Renal cortex interstitium (tissue), 15 donors: ENCODE measurements at places on chromosomes 6 and 20.

DNA sequence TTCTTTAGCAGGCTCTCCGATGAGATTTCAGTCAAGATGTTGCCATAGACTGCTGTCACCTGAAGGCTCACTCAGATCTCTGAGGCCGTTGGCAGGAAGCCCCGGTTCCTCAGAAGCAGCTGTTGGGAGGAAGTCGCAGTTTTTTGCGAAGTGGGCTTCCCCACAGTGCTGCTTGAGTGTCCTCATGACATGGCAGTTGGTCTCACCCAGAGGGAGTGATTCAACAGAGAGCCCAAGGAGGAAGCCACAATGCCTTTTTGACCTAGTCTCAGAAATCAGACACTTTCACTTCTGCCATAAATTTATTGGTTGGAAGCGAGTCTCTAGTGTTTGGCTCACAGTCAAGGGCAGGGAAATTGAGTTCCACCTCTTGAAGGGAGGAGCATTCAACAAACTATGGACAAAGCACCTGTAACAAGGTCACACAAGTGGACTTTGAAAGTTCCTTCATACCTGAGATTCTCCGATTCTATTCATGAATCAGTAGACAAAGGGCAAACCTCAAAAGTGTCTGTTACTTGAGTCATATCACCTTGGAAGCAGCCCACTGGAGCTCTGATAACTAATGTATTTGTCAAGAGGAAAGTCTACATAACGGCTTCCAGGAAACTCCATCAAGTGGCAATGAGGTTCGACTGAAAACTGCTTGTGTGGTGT is 208.3 kb downstream of the TASP1 start:
- no peak for DNase-seq

DNA sequence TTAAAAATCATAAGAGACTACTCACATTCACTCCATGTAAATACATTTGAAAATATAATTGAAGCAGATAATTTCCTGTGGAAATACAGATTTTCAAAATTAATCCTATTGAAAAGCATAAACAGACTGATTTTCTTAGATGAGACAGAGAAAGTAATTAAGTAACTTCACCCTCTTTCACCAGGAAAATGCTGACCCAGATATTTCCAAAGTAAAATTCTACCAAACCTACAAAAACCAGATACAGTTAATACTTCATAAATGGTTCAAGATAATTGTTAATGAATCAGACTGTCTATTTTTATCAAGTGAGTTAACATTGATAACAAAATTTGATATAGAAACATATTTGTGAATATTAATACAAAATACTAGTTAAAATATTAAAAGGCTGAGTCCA is 233.5 kb upstream of the KHDRBS2 start:
- no peak for DNase-seq

GRCh38 chr6:29702519-29703103 is 20.6 kb upstream of the HLA-F start:
- DNase-seq, result no peak

DNA sequence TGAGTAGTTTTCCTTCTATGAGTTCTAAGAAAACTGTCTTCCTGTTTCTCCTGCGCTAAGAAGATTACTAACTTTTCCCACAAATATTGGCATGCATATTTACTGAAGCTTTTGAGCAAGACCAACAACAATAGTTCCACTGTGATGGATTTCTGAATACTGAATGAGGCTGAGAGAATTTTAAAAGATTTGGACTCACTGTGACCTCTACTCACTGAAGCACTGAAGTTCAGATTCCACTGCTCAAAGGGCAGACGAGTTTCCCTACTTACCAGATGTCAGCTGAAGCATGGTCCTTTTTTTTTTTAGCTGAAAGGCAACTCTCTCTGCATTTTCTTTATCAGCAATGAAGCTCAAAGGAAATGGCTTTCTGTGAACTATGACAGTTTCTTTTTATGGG is 718.5 kb downstream of the RFPL4B start:
- DNase-seq, result no peak

GRCh38 chr6:40383348-40384115 is 203.6 kb downstream of the LRFN2 start:
- DNase-seq, result no peak

DNA sequence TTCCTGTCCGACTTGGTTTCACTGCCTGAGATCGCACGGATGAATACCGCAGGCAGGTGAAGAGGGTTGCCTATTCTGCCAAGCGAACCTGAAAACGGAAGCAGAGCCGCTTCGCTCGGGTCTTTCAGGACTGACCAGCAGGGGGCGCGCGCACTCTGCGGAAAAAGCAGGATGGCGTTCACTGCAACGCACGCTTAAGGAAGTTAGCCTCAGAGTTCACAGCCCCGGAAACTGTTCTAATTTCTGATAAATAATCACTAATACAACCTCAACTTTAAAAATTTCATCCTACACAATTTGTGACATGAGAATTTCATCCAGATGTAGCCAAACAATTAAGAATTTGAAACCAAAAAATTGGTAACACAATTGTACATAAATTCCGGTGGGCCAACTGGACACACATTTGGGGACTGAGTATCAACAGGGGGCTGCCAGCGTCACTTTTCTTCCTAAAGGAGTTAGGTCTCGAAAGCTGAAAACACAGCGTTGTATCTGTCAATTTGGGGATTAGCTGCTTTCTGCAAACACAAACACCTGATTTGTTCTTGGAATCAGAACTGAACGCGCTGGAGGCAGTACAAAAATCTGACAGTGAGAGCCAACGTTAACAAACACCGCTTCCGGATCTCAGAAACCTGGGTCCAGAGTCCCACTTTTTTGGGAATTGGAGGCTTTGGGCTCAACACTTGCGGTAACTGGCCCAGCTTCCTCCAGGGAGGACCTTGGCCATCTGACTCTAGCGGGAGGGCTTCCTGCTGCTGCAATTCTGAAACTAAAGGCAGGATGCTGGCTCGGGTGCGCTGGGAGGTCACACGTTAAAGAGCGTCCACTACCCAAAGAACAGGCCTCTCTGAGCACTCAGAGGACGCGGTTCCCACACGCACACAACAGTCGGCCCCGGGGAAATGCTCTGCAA is 8.8 kb downstream of the PXDC1 start:
- DNase-seq, result no peak

DNA sequence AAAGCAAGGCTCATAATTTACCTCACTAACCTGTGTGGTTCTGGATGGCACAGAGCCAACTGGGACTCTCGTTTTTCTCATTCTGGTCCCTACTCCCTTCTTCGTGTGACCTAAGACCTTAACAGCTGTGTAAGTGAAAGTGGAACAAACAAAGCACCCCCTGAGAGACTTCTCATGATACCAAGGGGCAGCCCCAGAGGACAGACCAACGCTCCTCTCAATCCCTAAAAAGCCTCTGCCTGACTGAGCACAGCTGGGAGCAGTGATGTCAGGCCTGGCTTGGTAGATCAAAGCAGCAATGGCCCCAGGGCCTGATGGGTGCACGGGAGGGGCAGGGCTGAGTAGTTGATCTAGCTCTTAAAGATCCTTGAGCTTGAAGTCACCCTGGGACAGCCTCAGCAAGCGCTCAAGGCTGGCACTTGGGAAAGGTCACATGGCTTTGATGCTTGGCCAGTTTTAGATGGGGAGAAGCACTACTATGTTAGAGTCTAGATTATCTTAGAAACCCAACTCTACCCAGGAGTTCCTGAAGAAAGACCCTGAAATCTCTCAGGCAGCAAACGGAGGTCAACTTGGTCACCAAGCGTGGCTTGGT is 16.2 kb upstream of the TGM2 start:
- no peak for DNase-seq

GRCh38 chr6:51842061-51842803 is 245.2 kb downstream of the PKHD1 start:
- DNase-seq, result no peak

- DNase-seq, result no peak
Observed at GRCh38 chr6:100381111-100381510, 83.6 kb downstream of the SIM1 start.

DNA sequence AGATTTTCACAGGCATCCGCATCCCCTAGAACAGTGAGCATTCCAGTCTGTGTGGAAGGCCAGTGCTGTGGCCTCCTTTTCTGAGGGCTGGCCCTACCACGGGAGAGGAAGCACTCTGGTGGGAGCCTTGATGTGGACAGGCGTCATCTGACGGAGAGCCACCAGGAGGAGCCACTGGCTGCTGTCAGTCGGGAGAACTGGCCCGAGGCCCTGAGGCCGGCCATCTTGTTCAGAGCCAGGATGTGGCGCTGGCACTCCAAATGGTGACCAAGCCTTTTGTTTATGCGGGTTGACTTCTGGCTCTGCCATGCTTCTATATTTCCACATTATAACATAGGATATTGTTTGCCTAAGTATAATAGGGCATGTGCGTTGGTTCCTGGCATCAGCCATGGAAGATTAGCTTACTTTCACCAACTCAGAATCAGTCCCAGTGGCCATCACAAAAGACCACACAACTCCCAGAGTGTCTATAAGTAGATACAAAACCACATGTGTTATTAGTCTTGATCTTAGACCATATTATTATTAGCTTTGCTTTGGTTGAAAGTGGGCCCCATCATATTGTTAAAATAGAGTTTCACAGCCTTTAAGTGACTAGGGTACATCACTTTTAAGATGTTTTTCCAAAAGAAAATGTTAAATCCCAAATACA is 273.9 kb upstream of the TAB2 start:
- DNase-seq, result no peak

- DNase-seq, result no peak
Observed at GRCh38 chr20:52539891-52540290, 348.3 kb upstream of the ZFP64 start.

DNA sequence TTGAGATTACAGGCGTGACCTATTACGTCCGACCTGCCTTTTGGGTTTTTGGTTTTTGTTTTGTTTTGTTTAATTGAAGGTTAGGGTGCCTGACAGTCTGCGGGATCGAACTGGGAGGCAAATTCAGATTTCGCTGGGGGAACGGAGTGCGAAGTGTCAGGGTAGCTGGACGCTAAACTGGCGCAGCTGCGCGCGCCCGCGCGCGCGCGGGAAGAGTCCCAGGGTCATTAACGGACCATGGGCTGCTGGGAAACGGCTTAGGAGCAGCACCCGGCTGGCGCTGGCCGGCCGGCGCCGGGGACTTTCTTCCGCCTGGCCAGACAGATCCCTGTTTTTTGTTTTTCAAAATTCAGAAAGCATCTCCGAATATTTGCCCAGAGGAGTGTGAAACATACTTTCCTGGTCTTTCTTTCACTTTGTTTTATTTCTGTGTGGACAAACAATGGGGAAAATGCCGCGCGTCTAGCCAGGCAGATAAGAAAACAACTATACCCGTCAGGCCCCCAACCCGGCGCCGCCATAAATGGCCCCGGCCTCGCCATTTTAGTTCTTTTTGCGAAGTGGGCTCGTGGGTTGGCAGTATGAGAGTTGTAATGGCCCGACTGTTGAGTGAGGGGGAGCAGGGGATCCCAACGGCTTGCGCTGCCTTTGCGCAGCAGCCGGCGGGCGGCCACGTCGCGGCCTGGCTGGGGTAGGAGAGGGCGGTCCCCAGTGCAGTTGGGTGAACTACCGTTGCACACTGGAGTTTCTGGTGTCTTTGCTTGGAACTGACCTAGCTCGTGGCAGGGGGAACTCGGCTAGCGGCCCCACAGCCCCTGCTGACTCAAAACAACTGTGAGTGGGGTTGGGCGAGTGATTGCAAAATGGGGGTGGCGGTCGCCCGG is 7.1 kb downstream of the HSPA1B start:
- peak; percentile 87 for DNase-seq

GRCh38 chr6:32852844-32853540 is 512 bp downstream of the TAP1 start:
- DNase-seq, result no peak

DNA sequence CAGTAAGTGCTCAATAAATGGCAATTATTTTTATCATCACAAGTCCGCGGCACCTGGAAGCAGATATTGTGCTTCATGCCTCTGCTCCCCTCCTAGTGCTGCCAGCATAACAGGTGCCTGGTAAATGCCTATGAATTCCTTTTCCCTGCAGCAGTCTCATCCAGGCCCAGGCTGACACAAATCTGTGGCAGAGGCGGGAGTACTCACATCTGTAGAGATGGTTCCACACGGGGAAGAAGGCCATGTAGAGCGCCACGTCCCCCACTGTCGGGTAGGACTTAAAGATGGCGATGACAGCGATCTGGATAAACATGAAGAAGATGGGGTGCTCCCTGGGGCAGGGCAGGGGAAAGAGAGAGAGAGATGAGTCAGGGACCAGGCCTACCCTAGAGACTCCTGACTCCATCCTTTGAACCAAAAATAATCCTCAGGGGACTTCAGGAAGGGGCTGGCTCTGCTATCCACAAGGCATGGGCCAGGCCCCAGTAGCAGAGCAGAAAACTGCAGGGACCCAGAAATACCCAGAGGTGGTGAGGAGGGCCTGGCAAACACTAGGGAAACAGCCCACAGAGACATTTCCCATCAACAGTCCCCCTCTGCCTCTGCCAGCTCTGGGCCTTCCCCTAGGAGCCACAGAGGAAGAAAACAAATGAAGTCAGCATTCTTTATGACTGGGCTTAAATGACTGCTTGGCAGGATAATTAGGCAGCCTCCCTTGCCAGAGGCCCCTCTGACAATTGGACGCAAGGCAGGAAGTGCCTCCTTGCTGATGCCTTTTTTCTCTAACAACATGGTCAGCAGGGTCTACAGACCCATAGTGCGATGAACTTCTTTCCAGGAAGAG is 23.0 kb downstream of the MAP1LC3A start:
- no peak for DNase-seq

GRCh38 chr6:2853769-2854395 is 12.2 kb upstream of the SERPINB1 start:
- peak; percentile 73 for DNase-seq

DNA sequence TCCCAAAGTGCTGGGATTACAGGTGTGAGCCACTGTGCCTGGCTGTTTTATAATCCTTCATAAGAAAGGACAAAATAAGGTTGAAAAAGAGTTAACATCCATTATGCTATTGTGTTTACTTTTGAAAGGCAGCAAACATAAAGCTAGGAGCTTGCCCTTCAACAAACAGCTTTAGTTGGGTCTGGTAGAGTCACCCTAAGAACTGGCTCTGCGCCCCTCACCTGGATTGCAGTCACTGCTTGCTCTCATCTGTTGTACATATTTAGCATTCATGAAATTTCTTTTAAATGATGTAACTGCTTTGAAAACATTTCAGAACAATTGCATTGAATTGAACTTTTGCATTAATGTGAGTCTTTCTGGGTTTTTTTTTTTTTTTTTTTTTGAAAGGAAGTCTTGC is 38.9 kb downstream of the JARID2 start:
- no peak for DNase-seq

DNA sequence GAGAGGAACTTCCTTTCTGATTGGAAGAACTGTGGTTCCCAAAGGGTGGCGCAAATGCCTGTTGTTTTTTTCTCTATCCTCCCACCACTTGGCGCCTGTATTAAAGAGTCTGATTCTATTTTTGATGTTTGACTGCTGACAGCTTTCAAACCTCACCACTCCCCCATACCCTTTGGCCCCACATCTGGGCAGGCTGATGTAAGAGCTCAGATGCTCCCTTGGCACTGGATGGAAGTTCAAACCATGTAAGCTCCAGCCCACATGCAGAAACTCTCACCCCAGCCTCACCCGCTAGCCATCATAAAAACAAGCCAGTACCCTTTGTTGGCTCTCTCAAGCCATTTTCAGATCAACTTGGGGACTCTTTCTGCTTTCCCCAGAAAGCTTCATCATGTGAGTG is 20.0 kb upstream of the TMEM14A start:
- DNase-seq, result no peak

DNA sequence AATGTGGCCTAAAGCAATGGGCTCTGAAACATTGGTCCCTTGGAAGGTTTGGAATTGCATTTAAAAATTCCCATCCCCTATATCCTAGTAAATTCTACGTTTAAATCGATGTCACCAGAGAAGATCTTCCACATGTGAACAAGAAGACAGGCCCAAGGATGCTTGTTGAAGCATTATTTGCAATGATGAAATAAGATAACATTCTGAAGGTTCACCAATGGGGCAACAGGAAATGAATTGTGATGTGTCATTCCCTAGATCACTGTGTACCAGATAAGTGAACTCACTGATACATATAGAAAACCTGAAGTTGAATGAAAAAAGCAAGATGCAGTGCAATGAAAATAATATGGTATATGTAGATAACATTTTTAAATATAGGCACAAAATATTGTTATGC is 464.3 kb upstream of the BTBD3 start:
- no peak for DNase-seq
